Effector memory CD4-positive, alpha-beta T cell (primary cell): ENCODE measurements at places on chromosomes 16 and 17.

DNA sequence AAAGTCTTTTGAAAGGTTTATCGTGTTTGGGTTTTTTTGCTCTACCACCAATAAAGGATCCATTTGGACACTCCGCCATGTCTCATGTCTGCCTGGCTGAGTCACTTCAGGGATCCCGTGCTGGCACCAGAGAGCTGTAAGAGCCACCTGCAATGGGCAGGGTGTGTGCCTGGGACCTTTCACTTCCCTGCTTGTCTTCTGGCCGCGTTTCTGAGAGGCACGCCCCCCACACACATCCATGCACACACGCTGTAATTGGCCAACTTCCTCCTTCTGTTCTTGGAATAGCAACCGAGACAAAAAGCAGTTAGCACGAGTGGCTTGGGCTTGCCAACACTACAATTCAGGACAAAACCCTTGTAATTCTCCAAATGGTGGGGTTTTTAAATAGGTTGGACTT, 9.8 kb upstream of the SOST start:
- peaks cover 23% of the 10 kb centered on the region for H3K36me3 ChIP-seq
- H3K27ac ChIP-seq: no peak overlapping the region
- DNase-seq: no peak
- H3K4me3 ChIP-seq: no peak overlapping the region
- no peaks in the 10 kb centered on the region for H3K4me1 ChIP-seq

DNA sequence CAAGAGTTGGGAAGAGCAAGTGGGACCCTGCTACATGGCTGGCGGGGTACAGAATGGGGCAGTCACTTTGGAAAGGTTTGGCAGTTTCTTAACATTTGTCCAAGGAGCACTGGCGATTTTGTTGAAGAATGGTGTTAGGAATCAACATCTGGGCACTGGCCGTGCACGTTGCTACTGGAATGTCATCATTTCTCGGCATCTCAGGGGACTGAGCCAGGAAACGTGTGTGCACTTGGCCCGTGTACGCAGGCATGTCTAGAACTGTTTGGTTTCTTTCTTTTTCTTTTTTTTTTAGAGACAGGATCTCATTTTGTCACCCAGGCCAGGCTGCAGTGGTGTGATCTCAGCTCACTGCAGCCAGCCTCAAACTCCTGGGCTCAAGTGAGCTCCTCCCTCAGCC, 17.3 kb upstream of the FOXK2 start:
- H3K36me3 ChIP-seq: no peaks in the 10 kb centered on the region
- peaks cover 6% of the 10 kb centered on the region for H3K4me1 ChIP-seq

- no peak for DNase-seq
- peaks cover 12% of the 10 kb centered on the region for H3K4me1 ChIP-seq
- H3K36me3 ChIP-seq: no peaks in the 10 kb centered on the region
- H3K27ac ChIP-seq: no peak overlapping the region
These were observed 26.7 kb downstream of the SRCIN1 start for GRCh38 chr17:38579083-38579480.

GRCh38 chr17:40316571-40317344, 7.8 kb downstream of the RARA start:
- no peaks in the 10 kb centered on the region for H3K36me3 ChIP-seq
- no peak for DNase-seq
- no peaks in the 10 kb centered on the region for H3K27me3 ChIP-seq

DNA sequence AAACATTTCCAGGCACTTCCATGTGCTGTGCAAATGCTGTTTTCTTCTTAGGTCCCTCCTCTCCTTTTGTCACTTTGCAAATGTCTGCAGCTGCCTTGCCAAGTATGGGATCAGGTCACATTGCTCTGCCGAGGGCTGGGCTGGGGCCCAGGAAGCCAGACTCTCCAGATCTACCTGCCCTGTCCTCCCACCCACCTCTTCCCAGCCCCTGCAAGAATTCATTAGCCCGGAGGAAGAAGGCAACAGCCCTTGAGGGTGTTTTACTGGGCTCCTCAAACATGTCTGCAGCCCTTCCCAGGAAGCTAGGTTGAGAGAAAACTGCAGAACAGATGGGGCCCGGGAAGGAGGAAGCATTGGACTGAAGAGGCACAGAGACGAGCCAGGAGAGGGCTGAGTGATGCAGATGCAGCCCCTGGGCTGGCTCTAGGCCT, 47.1 kb downstream of the WSB1 start:
- no peak overlapping the region for H3K27ac ChIP-seq
- no peaks in the 10 kb centered on the region for H3K36me3 ChIP-seq
- no peak overlapping the region for H3K4me3 ChIP-seq

DNA sequence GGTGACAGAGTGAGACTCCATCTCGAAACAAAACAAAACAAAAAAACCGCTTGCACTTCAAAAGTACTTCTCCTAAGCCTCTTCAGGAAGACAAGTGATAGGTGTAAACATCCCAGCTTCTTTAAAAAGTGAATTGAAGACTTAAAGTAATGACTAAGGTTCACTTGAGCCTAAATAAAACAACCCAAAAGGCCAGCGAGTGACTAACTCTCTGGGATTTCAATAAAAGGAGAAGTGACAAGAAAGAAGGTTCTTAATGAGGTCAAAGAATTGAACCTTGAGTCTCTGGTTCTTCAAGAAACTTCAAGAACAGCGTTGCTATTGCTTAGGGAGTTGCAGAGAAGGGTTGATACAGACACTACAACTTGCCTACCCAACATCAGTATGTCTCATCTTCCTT, 42.2 kb downstream of the STX8 start:
- DNase-seq: no peak
- H3K36me3 ChIP-seq: no peaks in the 10 kb centered on the region
- H3K27ac ChIP-seq: no peak overlapping the region
- no peak overlapping the region for H3K4me3 ChIP-seq
- no peaks in the 10 kb centered on the region for H3K27me3 ChIP-seq

GRCh38 chr17:51454456-51454978, 194.2 kb downstream of the UTP18 start:
- no peak overlapping the region for H3K4me3 ChIP-seq
- H3K36me3 ChIP-seq: no peaks in the 10 kb centered on the region
- no peak for DNase-seq
- no peak overlapping the region for H3K27ac ChIP-seq
- H3K27me3 ChIP-seq: no peaks in the 10 kb centered on the region

GRCh38 chr16:80463751-80464495, 76.9 kb upstream of the DYNLRB2 start:
- no peaks in the 10 kb centered on the region for H3K4me1 ChIP-seq
- no peak overlapping the region for H3K27ac ChIP-seq
- DNase-seq: no peak
- H3K36me3 ChIP-seq: no peaks in the 10 kb centered on the region
- no peak overlapping the region for H3K4me3 ChIP-seq
- H3K27me3 ChIP-seq: no peaks in the 10 kb centered on the region

- DNase-seq: no peak
- no peak overlapping the region for H3K27ac ChIP-seq
- H3K4me1 ChIP-seq: no peaks in the 10 kb centered on the region
- H3K36me3 ChIP-seq: no peaks in the 10 kb centered on the region
- no peaks in the 10 kb centered on the region for H3K27me3 ChIP-seq
- no peak overlapping the region for H3K4me3 ChIP-seq
These were observed 606.2 kb downstream of the WWOX start for GRCh38 chr16:78705694-78706093.

DNA sequence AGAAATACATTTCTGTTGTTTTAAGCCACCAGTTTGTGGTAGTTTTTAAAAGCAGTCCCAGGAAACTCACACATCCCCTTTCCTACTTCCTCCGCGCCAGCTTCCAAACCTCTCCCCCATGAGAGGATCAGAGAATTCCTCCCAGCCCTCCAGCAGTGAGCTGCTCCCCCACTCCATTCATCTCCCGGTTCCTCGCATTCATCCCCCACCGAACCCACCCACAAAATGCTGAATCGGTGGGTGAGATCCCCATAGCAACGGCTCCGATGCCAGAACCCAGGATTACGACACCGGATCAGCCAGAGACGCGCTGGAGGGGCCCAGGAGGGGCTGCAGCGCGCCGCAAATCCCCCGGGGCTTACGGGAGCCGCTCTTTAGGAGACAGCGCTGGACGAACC, 251.4 kb upstream of the RPL38 start:
- peak overlapping the region; percentile 56 for H3K4me3 ChIP-seq
- no peak for DNase-seq
- H3K4me1 ChIP-seq: peaks cover 12% of the 10 kb centered on the region

DNA sequence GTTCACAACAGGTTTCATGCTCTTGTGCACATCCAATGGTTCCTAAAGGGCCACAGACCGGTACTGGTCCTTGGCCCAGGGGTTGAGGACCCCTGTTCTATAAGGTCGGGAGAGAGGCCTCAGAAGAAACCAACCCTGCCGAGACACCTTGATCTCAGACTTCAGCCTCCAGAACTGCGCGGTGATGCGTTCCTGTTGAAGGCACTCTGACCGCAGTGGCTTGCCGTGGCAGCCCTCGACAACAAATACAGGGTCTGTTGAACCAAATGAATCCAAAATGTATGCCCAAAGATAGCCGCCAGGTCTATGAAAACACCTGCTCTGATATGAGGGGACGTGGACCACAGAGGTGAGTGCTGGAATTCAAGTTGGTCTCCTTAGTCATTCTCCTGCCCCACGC, 389.8 kb downstream of the SEC14L1 start:
- no peak overlapping the region for H3K4me3 ChIP-seq
- H3K27ac ChIP-seq: no peak overlapping the region
- no peak for DNase-seq
- H3K36me3 ChIP-seq: no peaks in the 10 kb centered on the region

GRCh38 chr17:43143201-43143600, 18.0 kb upstream of the BRCA1 start:
- H3K27ac ChIP-seq: no peak overlapping the region
- H3K4me1 ChIP-seq: no peaks in the 10 kb centered on the region
- H3K27me3 ChIP-seq: no peaks in the 10 kb centered on the region
- no peak for DNase-seq
- no peak overlapping the region for H3K4me3 ChIP-seq

DNA sequence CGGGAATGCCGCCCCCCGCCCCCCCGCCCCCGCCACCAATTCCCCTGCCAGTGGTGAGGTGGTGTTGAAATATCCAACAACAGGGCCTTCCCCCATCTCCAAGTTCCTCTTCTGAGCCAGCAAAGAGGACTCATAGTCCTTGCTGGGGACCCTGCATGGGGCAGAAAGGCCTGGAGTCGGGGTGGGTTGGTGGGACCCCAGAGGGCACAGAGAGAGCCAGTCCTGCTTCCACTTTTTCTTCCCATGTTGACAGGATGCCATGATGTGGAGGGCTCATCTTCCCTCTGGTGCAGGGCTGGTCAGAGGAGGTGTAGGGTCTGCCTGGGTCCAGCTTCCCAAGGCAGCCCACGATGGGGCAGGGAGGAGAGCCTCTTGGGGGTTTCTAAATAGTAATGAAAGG, 49.0 kb upstream of the PIK3R6 start:
- peaks cover 40% of the 10 kb centered on the region for H3K36me3 ChIP-seq
- no peaks in the 10 kb centered on the region for H3K4me1 ChIP-seq
- H3K27ac ChIP-seq: no peak overlapping the region
- H3K4me3 ChIP-seq: no peak overlapping the region
- DNase-seq: no peak

DNA sequence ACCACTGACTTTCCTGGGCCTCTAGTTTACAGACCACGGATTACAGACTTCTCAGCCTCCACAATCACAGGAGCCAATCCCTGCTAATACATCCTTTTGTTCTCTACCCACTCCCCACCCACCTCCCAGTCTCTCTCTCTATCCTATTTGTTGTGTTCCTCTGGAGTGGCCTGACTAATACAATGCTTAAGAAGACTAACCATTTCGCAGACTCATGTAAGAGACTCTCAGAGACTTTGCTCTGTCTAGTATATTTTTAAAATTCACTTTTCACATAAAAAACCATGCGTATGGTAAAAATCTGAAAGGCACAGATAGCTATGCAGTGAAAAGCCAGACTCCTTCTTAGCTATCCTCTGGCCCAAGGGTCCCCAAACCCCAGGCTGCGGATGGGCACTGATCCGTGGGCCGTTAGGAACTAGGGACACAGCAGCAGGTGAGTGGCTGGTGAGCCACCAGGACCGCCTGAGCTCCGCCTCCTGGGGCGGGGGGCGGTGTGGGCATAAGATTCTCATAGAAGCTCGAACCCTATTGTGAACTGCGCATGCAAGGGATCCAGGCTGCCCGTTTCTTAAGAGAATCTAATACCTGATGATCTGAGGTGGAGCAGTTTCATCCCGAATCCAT, 7.6 kb downstream of the PIK3R6 start:
- no peaks in the 10 kb centered on the region for H3K36me3 ChIP-seq
- no peak overlapping the region for H3K4me3 ChIP-seq
- DNase-seq: no peak
- H3K27ac ChIP-seq: no peak overlapping the region
- peaks cover 3% of the 10 kb centered on the region for H3K4me1 ChIP-seq

DNA sequence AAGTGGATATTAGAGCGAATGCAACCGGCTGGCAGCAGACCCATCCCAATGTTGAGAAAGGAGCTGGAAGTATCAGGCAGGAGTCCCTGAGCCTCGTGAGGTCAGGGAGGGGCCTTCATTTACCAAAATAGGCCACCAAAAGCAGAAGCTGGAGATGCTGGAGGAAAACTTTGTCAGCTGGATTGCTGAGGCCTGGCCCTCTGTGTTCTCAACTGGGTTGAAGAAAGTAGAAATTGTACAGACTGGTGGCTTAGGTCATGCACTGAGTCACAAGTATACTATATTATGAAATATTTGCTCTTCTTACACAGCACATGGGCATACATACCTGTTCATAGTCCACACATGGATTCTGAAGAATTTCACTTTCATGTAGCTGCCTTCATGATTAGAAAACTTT, 23.2 kb upstream of the TEKT3 start:
- DNase-seq: no peak
- H3K4me3 ChIP-seq: no peak overlapping the region
- no peak overlapping the region for H3K27ac ChIP-seq
- H3K27me3 ChIP-seq: no peaks in the 10 kb centered on the region
- H3K36me3 ChIP-seq: no peaks in the 10 kb centered on the region

- DNase-seq: no peak
- no peaks in the 10 kb centered on the region for H3K36me3 ChIP-seq
- H3K27ac ChIP-seq: no peak overlapping the region
- H3K4me1 ChIP-seq: no peaks in the 10 kb centered on the region
These were observed 74.4 kb downstream of the NETO2 start for GRCh38 chr16:47069313-47069712.

DNA sequence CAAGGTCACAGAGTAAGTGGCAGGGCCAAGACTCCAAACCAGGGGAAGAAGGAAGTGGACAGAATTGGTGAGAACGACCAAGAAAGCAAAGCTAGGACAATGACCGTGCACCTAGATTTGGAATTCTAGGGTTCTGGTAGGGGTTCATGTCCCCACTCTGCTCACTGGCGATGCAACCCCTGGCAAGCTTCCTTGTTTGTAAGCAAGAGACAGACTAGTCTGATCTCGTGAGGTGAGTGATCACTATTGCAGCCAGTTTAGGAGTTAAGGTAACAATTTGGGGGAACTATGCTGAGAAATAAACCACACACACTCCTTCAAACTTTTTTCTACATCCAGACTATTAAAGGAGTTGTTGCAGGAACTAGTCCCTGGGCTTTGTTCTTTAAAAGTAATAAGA, 48.1 kb downstream of the XPO6 start:
- no peaks in the 10 kb centered on the region for H3K27me3 ChIP-seq

DNA sequence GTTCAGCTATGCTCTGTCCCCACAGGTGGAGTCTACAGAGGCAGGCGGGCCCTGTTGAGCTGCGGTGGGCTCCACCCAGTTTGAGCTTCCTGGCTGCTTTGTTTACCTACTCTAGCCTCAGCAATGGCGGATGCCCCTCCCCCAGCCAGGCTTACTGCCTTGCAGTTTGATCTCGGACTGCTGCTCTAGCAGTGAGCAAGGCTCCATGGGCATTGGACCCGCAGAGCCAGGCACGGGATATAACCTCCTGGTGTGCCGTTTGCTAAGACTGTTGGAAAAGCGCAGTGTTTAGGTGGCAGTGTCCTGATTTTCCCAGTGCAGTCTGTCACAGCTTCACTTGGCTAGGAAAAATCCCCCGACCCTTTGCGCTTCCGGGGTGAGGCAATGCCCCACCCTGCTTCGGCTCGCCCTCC, 89.1 kb downstream of the BCAS3 start:
- H3K36me3 ChIP-seq: no peaks in the 10 kb centered on the region
- DNase-seq: no peak
- no peak overlapping the region for H3K4me3 ChIP-seq
- H3K27ac ChIP-seq: no peak overlapping the region
- no peaks in the 10 kb centered on the region for H3K4me1 ChIP-seq
- no peaks in the 10 kb centered on the region for H3K27me3 ChIP-seq
